ENCODE measurements at places on chromosomes 12 and 14. TPM values are rescaled to one million over a fixed set of nuclear protein-coding genes. Genes with fewer than 3 reads are reported as not detected.

GRCh38 chr14:53953002-53953827 is 3.4 kb downstream of the BMP4 start:
- DNase-seq = no peak

ENDOU gene
- total RNA-seq = 0.37 TPM

GRCh38 chr14:96164861-96165490 is 39.7 kb upstream of the BDKRB2 start:
- DNase-seq = no peak

DNA sequence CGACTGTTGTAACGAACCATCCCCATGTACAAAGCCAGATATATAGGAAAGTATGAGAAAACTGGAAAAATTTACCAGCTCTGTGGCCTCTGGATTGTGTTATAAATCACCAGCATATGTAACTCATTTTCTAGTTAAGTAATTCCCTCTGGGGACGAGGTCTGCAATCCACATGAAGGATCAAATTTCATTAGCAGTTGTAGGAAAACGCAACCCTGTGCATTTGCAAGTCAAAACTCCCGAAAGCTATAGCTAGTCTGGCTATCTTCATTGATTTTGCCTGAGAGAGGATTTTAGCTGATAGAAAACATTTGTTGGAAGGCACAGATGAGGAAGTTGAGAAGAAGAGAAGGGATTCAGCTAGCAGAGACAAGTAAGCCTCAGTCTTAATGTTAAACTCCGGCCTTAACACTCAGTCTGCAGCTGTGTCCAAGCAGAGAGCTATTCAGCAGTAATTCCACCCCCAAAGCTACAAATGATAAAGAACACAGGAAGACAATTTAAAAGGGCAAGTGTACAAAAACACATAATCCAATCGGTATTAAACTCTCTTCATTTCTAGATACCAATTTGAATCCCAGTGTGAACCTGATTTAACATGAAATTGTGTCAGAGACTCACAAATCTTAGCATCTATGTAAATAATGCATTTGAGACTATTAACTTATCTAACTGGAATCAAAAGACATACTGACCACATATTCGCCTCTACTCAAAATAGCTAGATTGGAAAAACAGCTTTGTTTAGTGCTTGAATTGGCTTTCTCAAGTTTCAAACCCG is 54.2 kb upstream of the CERS5 start:
- DNase-seq = no peak

- no peak for DNase-seq
Observed at GRCh38 chr12:22731236-22731635, 106.3 kb downstream of the ETNK1 start.

DNA sequence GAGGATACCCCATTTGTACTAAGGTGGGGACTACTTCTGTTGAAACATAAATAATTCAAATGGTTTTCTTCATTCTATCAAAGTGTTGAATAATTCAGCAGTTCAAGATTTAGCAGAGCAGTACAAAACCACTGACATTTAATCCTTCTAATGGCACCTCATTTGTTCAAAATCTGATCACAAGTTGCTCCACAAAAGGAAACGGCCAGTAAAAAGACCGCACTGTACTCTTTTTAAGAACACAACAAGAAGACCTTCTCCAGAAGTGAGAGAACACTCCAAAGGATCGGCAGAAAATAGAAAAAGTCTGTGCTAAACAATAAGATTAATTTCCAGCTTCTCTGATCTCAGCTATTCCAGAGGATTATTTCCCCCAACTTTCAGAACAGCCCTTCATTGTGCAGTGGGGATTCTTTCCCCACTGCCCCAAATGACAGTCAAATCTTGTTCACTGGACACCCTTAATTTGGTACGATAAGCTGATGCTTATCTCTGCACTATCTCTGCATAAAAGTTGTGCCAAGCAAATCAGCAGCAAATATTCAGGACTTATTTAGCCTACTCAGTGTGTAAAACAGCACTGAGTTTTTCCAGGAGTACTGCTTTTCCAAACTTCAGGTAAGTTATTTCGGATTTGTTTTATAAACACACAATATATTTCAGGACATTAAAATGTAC is 5.2 kb downstream of the MPHOSPH9 start:
- DNase-seq = no peak

- no peak for DNase-seq
Observed at GRCh38 chr14:31479027-31479426, 8.8 kb downstream of the GPR33 start.

DNA sequence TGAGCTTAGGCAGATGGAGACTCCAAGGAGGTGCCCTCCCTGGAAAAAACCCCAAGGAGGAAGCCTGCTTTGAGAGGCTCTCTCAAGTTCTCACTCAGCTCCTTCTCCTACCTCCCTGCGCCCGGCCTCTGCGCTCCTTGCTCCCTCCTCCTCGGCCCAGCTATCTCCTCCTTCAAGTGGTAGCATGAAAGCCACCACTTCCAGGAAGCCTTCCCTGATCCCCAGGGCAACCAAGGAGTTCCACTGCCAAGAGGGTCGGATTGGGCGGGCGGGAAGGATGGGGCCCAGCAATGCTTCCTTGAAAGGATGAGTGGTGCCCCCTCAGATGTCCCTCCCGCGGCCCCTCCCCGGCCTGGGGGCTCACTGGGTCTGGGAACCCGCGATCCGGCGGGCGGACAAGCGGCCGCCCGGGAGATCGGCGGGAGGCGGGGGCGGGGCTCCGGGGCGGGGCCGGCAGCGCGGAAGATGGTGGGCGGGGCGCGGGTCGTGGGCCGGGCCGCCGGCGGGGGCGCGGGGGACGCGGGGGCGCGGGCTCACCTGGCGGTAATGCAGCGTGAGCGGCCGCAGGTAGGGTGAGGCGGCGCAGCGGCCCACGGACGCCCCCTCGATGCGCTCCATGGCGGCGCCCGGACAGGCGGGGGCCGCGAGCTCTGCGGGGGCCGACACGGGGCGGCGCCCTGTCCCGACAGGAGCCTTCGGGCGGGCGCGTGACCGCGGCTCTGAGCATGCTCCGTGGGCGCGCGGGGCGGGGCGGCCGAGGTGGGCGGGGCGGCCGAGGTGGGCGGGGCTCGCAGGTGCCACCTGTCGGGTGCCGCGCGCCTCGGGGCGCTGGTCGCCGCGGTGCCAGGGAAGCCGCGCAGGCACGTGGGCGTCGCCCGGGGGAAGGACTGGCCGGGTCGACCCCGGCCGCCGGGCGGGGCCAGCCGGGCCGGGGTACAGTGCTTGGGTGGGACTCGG is at the start of gene NUDT14:
NUDT14 (minus strand) TSS at position 721 of the 957 bp plus-strand sequence; CDS start at position 618, 103 bp downstream.
- peak; percentile 86 for DNase-seq

DNA sequence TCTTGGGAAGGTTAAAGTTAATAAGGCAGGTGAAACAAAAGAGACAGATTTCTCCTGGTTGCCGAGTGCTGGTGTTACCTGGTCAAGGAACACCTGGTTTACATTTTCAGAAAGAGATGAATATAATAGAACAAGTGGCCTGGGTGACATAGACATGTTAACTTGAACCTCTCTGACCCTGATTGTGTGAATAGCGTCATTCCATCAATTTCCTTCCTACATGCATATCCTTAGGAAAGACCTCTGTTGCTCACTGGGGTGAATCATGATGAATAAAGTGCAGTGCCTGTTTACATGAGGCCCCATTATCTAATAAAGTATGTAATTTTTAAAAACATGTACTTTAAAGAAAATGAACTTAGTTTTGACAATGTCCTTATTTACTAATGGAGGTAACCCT is 1822.9 kb upstream of the FLRT2 start:
- no peak for DNase-seq

CMA1 gene
- not detected for total RNA-seq

DNA sequence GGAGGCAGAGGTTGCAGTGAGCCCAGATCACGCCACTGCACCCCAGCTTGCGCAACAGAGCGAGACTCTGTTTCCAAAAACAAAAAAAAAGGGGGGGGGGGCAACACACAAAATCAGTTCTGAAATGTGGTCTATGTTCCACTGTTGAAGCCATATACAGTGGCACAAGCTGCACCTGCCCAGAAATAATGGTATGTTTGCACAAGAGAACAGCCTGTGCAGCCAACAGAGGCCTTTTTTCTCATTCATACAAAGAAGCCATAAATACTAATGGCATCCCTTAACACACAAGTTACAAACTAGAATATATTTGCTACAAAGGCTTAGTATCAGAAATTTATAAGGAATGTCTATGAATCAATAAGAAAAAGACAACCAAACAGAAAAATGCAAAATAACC is 37.1 kb downstream of the ITPR2 start:
- no peak for DNase-seq

LGMN gene
- 10.3 TPM for total RNA-seq

GPRC5A gene
- not detected for total RNA-seq

DNA sequence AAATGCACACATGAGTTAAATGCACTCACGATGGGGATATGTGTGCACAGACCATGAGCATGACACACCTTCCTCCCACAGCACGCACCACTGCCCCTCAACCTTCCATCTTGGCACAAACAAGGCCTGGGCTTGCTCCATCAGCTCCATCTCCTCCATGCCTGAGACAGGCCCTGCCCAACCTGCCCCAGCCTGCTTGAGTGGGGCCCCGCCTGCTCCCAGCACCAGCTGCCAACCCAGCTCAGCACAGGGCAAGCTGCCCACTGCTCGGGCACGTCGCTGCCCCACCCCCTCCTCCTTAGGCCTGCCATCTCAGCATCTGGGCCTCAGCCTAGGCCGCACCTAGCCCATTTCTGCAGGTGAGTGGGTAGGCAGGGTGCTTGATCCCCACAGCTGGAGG is 27.6 kb upstream of the KRT78 start:
- DNase-seq = no peak

GRCh38 chr12:1217191-1217949 is 226.3 kb downstream of the ERC1 start:
- DNase-seq = no peak

DNAJC22 gene
- not detected for total RNA-seq

DNA sequence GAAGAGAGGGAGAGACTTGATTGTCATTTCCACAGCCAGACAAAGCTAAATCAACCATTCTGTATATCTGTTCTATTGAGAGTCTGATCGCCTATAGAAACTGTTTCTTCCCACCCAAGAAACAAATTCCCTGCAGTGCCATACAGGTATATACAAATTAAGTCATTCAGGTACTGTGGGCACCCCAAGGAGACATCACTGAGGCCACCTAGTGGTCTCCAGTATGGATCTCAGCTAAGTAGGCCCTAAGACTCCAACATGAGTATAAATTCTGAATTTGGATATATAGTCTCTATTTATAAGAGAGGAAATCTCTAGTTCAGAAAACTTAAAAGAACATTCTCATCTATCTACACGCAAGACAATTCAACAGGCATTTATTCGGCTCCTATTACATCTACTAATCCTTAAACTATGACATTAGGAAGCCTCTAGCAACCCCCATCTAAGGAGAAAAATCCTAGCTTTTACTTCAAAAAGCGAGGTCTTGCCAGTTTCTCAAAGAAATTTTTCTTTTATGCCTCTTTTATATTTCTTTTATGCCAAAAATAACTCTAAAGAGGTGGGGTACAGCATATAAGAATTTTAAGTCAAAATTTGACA is 62.6 kb downstream of the DCAF5 start:
- no peak for DNase-seq

- no peak for DNase-seq
Observed at GRCh38 chr12:26940516-26941214, 2.4 kb downstream of the FGFR1OP2 start.

SELPLG gene
- 1.8 TPM for total RNA-seq

DNA sequence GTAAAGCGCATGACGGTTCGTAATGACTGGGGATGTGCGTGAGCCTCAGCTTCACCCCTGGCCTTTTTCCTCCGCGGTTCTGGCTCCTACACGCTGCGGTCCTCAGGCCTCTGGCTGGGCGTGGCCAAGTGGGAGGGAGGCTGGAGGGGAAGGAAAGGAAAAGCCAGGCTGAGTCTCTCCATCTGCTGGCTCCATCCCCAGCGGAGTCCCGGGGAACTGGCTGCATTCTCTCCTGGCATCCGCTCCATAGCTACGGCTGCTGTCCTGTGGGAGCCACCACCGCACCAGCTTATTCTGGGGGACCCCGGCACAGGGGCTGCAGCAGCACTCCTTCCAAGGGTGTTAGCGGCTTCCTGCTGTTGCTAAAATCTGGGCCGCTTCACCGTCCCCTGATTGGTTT is 68.2 kb upstream of the SLC24A4 start:
- DNase-seq = no peak

SIX6 gene
- not detected for total RNA-seq

HPD gene
- total RNA-seq = not detected

DNA sequence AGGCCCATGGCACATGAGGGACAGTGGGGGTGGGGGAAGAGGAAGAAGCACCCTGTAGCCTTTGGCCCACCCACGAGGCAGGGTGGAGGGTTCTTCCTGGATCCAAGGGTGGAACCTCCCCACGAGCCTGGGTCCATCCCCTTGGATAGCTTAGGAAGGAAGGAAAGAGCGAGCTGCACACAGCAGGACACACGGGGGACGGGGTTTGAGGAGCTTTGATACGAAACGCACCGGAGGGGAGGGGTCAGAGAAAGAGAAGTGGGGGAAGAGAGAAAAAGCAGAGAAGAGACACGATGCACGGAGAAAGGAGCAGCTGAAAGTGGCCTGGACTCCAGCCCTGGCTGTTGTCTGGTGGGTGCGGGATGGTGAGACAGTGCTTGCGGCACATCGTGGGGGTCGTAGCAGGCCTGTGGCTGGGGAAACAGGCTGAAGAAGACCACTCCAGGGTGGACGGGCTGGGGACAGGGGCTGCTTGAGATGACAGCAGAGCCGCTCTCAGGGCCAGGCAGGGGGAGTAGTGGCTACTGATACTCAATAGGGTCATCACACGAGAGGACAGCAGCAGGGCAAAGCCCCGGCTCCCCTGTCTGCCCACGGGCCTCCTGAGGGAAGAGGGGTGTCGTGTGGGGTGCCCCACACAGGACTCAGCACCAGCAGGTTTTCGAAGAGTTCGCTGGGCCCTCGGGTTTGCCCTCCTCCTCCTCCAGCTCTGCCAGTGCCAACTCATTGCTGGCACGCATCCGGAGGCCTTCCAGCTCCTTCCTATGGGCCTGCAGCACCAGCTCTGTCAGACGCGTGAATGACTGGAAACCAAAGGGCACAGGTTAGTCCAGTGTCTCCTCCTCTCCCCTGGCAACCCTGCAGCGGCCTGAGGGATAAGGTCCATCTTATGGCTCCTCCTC is 5.4 kb upstream of the GPX2 start:
- DNase-seq = no peak

- DNase-seq = no peak
Observed at GRCh38 chr14:25484235-25484634, 434.3 kb upstream of the STXBP6 start.

DNA sequence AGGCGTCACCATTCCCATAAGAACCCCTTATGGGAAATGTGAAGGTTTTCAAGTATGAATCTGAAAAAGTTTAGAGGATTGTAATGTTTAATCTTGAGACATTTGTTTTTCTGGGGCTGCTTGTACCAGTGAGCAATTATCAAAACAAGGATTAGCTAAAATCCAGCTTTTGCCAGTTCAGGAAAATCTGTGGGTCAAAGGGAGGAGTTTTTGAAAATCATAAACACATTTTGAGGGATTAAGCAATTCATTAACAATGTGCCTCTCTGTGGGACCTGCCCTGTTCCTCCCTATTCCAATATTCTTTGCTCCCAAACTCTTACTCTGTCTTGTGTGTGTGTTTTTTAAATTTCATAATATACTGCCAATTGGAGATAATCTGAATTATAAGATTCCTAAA is 11.7 kb upstream of the DAAM1 start:
- DNase-seq = no peak

Measured in activated B cell treated with CpG ODN at 0.5 μM for 24 hours (primary cell).